ENCODE measurements at places on chromosomes 16 and 17.

GRCh38 chr16:11306997-11307638 lies 26.0 kb upstream of the PRM1 start:
- no peak for DNase-seq

- no peak for DNase-seq
These were observed 27.5 kb downstream of the ZCCHC14 start for GRCh38 chr16:87465306-87465705.

GRCh38 chr16:82190386-82190785 lies 20.4 kb upstream of the MPHOSPH6 start:
- no peak for DNase-seq

- DNase-seq: no peak
These were observed 29.6 kb upstream of the MAP3K14 start for GRCh38 chr17:45346216-45347015.

GRCh38 chr17:57935833-57936807 lies 19.1 kb downstream of the CUEDC1 start:
- DNase-seq: no peak

- no peak for DNase-seq
These were observed 73.6 kb downstream of the NCOR1 start for GRCh38 chr17:16141685-16142084.

DNA sequence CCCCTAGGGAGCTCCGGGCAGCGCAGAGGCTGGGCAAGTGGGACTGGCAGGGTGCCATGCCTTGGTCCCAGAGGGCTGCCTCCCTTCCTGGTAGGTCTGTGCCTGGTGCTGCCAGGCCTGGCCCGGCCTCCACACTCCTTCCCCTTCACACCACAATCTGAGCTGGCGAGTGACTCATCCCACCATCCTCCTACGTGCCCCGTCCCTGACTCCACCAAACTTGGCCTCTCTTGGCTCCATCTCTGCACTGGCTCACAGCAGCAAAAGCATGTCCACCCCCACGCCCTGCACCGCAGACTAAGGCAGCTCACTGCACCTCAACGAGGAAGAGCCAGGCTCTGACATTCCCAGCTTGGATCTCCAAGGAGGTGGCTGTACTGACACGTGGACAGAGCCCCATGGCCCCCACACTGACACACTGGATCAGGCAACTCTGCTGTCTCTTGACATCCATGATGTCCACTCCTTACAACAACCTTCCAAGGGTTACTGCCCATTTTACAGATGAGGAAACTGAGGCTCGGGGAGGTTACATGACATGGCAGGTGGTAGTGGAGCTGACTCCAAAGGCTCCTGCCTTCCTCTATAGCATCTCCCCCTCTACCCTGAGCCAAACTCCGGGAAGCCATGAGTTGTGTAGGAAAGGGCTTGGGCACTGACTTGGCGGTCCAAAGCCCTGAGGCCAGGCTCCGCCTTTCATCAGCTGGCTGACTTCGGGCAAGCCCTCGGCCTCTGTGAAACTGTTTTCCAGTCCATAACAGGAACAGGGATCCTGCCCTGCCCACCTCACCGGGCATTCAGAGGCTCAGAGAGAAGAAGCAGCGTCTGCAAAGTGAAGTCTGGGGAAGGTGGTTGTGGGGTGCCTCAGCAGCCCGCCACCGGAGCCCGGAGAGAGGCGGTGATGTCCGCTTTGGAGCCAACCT lies 20.1 kb upstream of the KRT19 start:
- DNase-seq: peak; percentile 82

GRCh38 chr16:3088450-3088849 lies 10.6 kb downstream of the ZSCAN10 start:
- no peak for DNase-seq

DNA sequence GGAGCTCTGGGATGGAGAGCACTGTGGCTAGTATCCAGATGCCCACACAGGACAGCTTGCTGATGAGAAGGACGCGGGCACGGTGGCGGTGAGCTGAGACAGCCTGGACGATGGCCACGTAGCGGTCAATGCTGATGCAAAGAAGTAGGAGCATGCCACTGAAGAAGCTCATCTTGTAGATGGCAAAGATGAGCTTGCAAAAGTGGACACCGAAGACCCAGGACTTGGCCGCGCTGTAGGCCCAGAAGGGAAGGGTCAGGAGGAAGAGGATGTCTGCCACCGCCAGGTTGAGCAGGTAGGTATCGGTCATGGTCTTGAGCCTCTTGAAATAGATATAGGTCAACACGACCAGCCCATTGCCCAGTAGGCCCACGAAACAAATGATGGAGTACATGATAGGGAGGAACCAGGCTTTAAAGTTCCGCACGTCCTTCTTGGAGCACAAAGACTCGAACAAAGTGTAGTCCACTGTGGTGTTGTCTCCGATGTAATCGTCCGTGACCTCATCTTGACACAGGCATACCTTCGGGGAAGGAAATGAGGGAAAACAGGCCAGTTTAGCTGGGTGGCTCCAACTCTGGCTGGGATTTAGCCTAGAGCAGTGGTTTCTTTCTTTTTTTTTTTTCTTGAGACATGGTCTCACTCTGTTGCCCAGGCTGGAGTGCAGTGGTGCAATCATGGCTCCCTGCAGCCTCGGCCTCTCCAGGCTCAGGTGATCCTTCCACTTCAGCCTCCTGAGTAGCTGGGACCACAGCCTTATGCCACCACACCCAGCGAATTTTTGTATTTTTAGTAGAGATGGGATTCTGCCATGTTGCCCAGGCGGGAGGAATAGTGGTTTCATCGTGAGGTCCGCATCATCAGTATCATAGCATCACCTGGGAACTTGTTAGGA lies 9.7 kb downstream of the CCR7 start:
- no peak for DNase-seq

- DNase-seq: no peak
These were observed 14.4 kb downstream of the EPOP start for GRCh38 chr17:38660097-38661025.
